Activated effector memory CD4-positive, alpha-beta T cell treated with anti-CD3 and anti-CD28 coated beads, Interleukin-2, amount 50 U/mL, for 16 hours (primary cell): ENCODE measurements at places on chromosomes 11 and 22.

- no peak for DNase-seq
Measured at GRCh38 chr11:103994094-103994493, 42.3 kb upstream of the DDI1 start.

DNA sequence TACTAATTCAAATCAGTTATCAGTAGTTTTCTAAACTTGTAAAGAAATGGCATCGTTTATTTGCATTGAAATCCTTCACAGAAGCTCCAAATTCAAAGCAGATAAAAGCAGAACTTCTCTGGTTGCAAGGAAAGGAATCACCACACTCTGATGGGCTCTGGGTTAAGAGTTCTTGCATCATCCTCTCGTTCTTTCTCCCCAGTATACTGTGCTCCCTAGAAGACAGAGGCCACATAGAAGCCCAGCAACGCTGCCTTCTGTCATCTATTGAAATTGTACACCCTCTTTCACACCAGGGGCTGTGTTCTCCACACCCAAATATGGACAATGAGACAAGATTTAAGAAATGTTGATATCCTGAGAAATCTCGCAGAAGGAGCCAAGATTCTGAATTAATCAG lies 29.3 kb downstream of the FAT3 start:
- no peak for DNase-seq

DNA sequence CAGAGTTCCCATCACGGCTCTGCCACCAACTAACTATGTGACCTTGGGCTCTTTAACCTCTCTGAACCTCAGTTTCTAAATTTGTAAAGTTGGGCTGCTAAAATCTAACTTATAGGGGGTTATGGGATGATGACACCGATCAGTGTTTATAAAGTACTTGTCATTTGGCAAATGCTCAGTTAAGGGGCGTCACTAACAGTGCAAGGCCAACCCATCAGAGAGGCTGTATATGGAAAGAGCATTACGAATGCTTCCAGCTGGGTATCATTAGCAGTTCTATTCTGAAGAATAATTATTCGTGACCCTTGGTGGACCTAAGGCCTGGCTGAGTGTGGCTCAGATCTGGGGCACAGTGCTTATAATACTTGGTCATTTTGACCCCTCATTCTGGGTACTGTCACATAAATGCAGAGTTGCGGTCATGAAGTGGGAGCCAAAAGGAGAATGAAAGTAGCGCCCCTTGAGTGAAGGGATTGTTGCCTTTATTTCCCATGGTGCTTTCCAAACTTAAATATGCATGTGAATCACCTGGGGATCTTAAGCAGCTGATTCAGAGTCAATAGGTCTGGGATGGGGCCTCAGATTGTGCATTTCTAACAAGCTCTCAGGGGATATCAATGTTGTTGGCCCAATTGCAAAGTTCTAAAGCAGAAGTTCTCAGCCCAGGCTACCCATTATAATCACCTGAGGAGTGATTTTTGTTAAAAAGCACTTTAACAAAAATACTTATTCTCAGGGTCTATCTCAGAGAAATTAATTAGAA lies 115.8 kb downstream of the CSNK2A3 start:
- DNase-seq: no peak

- no peak for DNase-seq
Measured at GRCh38 chr11:133946051-133946450, 10.7 kb downstream of the IGSF9B start.

DNA sequence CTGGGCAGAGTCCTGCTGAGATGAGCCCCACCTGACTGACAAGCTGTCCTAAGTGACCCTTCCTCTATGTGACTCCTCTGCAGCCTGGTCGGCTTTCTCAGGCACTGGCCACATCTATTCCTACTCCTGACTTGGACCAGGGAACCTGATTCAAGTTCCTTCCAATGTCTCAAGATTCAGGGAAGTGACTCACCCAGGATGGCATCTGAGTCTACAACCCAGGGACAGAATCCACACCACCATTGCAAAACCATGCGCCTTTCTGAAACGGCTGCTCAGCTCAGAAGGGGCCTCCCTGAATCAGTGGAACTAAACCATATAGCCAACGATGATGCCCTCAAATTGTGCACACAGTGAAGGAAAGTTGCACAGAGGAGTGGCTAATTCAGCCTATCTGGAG lies 63.9 kb upstream of the CSNK2A3 start:
- no peak for DNase-seq

DNA sequence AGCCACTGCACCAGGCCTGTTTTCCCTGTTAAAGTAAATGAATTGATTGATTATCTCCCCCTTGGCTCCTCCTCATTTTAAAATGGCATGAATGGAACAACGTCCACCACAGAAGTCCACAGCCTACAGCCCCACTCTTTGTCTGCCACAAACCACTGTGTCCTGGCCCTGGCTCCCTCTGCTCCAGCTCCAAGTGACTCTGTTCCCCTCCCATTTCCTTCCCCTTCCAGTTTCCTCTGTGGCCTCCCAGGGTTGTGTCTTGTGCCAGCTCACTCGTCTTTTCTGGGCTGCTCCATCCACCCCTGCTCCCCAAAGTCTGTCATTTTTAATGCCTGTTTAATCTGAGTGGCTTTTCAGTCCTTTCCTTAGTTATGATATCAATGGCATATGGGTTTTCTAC lies 52.4 kb upstream of the CD5 start:
- DNase-seq: peak; percentile 24

DNA sequence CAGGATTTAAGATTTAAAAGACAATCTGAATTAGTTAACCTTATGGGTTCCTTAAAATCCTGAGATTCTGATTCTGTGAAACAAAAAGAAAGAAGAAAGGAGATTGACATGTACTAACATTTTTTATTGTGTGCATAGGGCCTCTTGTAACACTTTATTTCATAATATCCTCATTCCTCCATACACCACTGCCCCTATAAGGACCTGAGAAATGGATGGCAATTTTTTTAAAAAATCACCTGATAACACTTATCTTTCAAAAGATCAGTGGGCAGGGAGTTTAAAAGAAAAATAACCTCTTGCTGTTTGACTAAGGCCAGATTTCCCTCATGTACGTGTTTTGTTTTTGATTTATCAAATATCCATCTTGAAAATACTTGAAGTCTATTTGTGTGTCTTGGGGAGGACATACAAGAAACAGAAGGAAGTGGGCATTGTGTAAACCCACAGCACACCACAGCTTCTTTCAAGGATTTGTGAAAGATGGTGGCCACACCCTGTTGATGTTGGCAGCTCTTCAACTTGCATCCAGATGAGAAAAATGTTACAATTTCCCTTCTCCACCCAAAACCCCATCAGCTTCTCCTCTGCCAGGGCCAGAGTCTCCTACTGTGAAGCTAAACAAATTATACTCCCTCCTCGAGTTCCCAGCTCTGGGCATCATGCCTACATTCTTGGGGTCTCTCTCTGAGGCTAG lies 35.0 kb upstream of the MPEG1 start:
- DNase-seq: no peak

DNA sequence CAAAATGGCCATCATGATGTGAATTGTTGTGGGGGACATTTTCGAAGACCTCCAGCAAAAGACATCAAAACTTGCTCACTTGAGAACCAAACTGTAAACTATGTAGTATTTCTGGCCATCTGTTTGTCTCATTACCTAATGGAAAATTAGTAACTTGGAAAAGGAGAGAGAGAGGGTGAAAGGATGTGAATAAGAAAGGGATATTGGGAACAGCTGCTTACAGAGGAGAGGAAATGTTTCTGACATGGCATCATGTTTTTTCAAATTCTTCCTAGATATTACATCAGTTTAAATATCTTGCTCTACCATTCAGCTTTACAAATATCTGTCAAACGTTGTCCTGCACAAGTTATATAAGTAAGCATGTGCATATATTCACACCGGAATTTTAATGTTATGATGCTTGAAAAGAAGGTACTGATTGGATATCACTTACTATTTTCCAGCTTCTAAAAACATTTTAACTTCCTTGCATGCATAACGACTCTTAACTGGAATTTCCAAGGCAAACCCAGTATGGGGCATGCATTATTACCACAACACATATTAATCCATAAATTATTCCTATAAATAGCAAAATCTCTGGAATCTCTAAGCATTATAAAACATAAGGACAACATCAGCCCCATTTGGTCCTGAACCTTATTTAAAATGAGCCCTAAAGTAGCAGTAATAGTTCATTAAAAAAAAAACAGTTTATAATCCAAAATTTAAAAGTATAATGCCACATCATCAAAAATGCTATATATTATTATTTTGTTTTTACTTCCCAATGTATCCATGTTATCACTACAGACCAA lies 20.0 kb downstream of the GUCY1A2 start:
- no peak for DNase-seq

DNA sequence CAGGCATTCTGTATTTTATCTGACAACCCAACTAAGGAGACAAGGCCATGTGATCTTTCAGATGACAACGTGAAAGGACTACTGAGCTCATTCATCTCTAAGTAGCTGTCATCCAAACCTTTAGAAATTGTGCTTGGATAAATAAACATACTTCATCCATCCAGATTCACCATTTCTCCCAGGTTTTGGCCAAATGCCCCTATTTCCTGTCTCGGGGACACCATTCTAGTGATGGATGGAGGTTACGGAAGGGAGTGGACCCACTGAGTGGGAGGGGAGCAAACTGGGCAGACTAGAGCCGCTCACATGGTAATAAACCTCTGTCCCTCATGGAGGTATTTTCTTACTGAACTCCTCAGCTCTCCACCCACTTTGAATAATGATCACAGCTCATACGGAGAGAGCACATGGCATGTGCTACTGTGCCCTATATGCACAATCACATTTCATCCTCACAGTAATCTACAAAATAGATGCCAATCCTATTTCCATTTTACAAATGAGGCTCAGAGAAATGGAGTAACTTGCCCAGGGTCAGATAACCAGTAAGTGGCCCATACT lies 114.4 kb downstream of the SLC1A2 start:
- DNase-seq: no peak
